ENCODE measurements at places on chromosomes 1 and 21.

DNA sequence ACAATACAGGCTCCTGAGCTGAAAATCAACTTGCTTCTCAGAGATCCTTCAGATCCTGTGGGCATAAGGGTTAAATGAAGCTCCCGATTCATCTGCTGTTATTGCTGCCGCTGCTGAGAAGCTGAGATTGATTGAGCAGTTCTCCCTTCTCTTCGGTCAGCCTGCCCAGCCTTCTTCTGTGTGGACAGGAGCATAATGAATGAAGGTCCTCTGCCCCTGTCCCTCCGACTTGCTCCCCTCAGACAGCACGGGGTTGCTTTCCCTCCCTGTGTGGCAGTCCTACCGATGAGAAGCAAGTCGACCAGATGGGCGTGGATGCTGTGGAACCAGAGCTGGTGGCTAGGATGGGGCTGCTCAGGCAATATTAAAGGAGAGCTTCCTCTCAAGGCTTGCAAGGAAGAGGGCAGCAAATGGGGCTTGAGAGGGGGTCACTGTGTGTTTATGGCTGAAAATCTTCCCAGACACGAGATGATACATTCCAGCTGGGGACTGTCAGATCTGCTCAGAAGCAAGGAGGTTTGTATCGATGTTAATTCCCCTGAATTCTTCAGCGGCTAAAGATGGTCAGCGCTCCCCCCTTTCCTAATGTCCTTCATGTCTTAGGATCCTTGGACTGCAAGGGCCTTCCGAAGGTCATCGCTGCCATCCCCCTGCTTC is 63.9 kb upstream of the GOLT1A start:
- DNase-seq, result no peak

GRCh38 chr1:8360493-8361197 is 42.7 kb downstream of the SLC45A1 start:
- no peak for DNase-seq

DNA sequence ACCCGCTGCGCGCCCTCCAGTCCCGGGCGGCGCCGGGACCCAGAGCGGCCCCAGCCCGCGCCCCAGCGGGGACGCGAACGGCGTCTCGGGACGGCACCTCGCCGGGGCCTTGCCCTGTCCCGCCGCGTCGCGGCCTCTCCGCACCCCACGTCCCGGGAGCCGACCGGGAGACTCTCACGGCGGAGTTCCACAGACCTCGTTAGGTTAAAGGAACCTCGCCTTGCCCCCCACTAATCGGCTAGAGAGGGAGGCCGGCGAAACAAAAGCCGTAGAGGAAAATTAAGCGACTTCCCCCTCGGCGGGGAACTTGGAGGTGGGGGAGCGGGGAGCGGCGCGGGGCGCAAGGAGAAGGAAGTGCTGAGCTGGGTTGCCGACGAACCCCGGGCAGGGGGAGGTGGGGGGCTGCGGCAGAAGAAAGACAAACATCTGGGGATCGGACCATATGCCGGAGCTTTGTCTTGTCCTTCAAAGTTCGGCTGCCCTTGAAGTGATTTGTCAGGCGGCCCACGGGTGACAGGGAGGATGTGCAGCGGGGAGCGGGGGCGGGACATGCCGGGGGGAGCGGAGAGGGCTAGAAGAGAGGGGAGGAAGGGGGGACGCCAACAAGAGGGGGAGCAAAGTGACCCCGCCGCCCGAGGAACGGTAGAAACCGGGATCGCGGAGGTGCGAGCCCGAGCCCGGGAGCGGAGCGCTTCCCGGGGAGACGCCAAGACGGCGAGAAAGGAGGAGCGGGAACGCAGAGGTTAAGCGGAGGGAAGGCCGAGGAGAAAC is 120.0 kb upstream of the RRP15 start:
- DNase-seq, result no peak

- no peak for DNase-seq
These were observed 83.5 kb downstream of the INTS7 start for GRCh38 chr1:211951856-211952255.

DNA sequence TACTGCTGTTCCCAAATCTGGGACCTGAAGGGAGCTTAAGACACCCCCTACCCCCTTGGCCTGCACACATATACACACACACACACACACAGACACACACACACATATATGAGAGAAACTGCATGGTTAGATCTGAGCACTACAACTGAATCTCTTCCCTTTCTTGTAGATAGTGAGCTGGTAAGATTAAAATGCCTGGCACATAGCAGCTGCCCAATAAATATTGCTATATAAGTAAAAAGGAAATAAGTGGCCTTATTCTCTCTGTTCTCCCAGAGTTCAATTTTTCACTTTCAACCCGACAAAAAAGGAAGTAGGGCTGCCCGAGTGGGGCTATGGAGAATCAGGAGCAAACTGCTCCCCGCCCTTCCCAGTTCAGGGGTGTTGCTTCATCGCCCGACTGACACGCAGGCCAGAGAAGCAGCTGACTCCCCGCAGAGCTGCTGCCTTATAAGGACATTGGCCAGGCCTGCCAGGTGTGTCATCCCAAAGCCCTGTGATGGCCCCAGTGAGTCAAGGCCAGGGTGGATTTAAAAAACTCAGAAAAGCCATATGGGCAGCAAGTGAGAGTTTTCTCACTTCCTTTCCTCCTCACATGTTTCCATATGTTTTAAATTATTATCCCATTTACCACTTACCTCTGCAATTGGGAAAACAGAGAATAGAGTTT is 106.5 kb upstream of the SLC44A3 start:
- no peak for DNase-seq
